ENCODE measurements at places on chromosomes 7 and 10.
A peak's percentile ranks its signal among the peaks of the same experiment; 100 is the strongest.

- DNase-seq = peak; percentile 34
Observed at GRCh38 chr10:32207544-32207943, 139.4 kb downstream of the EPC1 start.

- DNase-seq = no peak
Observed at GRCh38 chr10:100436255-100436654, 26.6 kb upstream of the WNT8B start.

GRCh38 chr10:20093600-20093999, 277.4 kb downstream of the PLXDC2 start:
- DNase-seq = no peak

DNA sequence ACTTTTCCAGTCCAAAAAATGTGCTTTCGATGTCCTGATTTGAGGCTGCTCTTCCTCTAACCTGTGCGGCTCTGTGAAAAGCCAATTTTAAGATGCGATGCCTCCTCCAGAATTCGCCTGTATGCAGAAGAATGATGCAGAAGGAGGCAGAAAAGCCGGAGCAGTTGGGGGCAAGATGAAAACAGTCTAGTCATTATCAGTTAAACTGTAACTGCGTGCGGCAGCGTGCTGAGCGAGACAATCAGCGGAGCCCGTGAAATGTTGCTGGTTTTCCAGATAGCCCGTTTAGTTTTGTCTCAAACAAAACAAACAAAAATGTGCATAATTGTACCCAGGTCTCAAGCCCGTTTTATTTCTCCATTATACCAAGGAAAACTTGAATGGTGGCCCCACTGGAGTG, 137.0 kb upstream of the FGFR2 start:
- no peak for DNase-seq

GRCh38 chr10:112783351-112784021, 166.6 kb upstream of the TCF7L2 start:
- no peak for DNase-seq

Measured in stimulated activated CD8-positive, alpha-beta memory T cell treated with anti-CD3 and anti-CD28 coated beads, Interleukin-7, amount 100 ng/mL, for 4 hours (primary cell).